ENCODE measurements at places on chromosomes 13 and 19.

DNA sequence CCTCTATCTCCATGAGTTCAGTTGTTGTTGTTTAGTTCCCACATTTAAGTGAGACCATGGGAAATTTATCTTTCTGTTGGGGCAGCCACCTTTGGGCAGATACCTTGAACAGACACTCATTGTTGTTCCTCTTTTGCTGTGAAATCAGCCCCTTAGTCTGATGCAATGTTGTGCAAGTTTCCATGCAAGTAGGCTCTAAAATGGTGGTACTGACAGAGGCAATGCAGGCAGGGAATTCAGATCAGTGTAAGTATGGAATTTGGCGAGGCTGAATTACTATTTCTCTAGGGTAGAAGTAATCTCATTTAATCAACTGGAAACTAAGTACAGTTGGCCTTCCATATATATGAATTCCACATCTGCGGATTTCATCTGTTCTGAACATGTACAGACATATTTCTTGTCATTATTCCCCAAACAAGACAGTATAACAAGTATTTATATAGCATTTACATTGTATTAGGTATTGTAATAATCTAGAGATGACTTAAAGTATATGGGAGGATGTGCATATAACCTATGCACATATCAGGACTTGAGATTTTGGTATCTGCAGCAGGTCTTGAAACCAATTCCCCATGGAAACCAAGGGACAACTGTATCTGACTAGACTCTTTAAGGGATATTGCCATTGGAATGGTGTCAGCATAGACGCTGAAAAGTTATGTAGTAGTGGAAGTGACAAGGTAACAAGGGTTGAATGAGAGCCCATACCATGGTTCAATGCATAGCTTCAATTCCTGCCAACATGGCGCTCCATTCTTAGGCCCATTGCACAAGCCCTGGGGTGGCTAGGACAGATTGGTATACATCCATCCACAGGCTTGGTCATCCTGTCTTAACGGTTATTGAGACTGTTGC lies 281.5 kb upstream of the HTR2A start:
- no peak for DNase-seq

DNA sequence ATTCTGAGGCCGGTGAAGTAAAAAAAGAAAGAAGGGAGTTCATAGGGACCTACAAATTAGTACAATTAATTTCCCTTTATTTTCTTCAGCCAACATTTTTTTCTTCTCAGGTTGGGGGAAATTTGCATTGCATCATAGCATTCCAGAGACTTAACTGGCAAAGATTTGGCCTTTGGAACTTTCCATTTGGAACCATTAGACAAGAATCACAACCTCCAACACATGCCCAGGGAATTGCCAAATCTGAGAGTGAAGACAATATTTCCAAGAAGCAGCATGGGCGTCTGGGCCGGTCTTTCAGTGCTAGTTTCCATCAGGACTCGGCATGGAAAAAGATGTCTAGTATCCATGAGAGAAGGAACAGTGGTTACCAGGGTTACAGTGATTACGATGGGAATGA lies 6.4 kb upstream of the ERCC5 start:
- DNase-seq, result no peak

DNA sequence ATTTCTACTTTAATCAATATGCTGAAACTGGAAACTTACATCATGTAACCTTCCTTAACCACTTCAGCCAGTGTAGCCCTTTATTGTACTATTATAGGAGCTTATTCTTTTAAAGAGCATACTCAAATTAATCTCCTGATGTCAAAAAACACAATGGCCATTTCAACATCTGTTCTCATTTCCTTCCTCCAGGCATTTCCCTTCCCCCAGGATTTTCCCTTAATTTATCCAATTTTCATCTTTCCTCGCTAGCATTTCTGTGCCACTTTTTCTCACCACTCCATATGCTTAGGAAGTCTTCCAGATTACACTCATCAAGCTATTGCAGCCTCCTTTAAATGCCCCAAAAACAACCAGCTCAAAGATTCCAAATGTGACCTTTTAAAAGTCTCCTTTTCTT lies 265.0 kb downstream of the PCDH9 start:
- no peak for DNase-seq

DNA sequence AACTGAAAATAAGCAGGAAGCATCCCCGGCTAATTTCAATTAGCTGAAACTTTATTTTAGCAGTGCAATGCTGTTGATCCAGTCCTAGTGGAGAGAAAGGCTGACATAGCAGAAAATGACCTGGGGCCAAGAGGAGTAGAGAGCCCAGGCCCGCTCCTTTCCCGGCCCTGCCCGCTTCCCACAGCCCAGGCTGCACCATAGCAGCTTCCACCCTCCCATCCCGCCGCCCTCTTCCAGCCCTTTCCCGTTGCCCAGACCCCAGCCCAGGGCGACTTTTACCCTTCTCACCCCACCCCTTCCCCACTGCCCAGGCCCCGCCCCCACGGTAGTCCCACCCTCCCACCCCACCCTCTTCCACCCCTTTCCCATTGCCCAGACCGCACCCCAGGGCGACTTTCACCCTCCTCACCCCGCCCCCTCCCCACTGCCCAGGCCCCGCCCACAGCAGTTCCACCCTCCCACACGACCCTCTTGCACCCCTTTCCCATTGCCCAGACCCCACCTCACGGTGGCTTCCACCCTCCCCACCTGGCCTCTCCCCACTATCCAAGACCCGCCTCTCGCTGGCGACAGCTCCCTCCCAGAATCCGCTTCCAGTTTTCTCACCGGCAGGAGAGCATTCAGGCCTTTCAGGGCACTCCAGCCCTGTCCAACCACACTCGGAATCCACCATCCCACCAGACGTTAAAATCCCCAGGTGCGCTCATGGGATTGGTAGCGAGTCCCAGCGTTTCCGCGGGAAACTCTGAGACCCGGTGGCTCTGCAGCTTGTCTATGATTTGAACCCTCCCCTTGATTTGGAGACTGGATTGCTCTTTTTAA lies 8.3 kb downstream of the ZNF160 start:
- no peak for DNase-seq

GRCh38 chr13:43935878-43936277 lies 56.2 kb downstream of the LACC1 start:
- no peak for DNase-seq

- no peak for DNase-seq
Observed at GRCh38 chr13:51282322-51282721, 57.2 kb upstream of the SERPINE3 start.

- DNase-seq, result no peak
Observed at GRCh38 chr19:50837300-50837699, 3.9 kb upstream of the KLK15 start.

DNA sequence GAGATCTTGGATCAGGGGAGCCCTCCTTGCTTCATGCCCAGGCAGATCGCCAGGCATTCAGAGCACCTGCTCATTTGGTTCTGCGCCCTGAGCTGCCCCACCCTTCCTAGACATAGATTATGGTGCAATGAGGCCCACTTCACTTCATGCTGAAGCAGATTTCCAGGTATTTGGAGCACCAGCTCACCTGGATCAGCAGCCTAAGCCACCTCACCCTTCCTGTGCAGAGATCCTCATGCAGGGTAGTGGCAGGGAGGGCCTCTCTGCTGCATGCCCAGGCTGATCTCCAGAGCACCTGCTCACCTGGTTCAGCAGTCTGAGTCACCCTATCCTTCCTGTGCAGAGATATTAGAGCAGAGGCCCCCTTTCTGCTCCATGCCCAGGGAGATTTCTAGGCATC lies 1966.1 kb downstream of the PCDH9 start:
- no peak for DNase-seq

GRCh38 chr13:53015971-53016370 lies 12.6 kb upstream of the OLFM4 start:
- DNase-seq, result no peak

- no peak for DNase-seq
Observed at GRCh38 chr19:41925208-41926003, 2.8 kb downstream of the ERFL start.

DNA sequence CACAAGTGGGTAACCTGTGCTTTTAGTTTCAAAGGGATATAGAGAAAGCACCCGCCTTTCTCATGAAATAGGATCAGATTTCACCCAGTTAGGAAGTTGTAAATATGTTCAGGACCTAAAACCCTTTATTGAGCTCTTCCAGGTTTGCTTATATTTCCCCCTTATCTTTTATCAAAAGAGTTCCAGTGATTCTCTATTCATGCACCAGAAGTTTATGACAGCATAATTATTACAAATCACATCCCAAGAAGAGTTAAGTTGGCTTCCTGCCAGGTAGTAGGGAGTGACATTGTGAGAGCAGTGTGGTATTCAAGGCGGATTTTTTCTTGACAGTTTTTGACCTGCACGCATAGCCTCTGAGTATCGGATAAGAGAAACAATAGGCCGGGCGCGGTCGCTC lies 190.3 kb downstream of the STK24 start:
- no peak for DNase-seq

DNA sequence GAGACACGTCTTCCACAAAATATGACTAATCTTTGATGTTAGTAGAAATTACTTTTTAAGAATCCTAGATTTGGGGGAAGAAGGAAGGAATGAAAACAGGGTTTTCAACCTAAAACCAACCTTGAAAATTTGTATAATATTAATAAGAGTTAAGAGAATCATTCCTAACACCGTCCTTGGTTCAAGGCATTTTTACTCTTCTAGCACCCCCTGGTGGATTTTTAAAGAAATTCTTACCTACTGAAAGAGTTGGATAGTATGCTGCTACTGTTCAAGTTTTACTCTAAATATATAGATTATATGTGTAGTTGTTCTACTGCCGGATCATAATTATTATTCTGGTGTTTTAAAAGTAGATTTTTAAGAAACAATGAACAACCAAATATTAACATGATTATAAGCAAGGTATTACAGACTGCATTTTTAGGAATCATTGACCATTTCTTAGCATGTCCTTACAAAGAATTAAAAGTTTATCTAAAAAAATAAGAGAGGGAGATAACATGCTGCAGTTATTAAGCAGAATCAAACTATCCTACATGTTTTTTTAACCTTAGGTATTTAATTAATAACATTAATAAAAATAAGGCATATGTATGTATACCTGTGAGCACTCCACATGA lies 7.4 kb upstream of the SLITRK6 start:
- peak; percentile 74 for DNase-seq

- DNase-seq, result peak; percentile 80
Observed at GRCh38 chr19:48660852-48661710, 11.7 kb downstream of the NTN5 start.

- no peak for DNase-seq
Observed at GRCh38 chr13:40391788-40392187, 274.7 kb downstream of the FOXO1 start.

- no peak for DNase-seq
Observed at GRCh38 chr13:60758637-60759036, 361.6 kb downstream of the TDRD3 start.

GRCh38 chr13:63501702-63502101 lies 2086.1 kb upstream of the PCDH20 start:
- DNase-seq, result no peak

DNA sequence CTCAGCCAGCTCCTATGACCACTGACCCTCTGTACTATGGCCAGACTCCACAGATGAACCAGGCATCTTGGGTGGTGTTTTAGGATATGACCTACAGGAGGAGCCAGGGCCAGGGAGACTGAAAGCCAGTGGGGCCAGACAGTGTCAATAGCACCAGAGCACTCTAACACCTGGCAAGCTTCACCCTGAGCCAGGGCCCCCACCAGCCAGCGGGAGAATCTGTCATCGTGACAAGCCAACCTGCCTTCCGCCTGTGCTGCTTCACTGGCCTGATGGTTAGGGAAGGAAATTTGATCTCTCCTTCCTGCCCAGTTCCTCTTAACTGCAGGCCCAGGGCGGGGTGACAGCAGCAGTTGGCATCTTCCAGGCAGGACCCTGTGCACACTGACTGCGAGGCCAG lies 222.4 kb downstream of the UQCRFS1 start:
- DNase-seq, result no peak

DNA sequence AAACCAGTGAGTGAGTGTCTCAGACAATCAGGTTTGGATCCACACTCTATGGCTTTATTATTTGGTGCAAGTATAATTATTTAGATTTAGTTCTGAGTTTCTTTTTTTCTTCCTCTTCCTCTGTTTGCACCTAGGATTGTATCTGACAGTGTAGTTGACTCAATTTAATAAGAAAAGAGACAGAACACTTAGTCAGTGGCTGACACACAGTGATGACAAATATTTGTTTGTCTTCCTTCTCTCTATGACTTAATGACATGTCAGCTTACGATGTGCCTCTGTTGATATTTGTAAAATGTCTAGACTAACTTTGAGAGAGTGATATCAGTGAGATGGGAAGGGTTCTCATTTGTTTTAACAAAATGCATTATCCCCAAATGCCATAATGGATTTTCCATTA lies 129.5 kb upstream of the SLC10A2 start:
- no peak for DNase-seq

GRCh38 chr13:27971236-27971645 lies 2.1 kb upstream of the CDX2 start:
- DNase-seq, result no peak

DNA sequence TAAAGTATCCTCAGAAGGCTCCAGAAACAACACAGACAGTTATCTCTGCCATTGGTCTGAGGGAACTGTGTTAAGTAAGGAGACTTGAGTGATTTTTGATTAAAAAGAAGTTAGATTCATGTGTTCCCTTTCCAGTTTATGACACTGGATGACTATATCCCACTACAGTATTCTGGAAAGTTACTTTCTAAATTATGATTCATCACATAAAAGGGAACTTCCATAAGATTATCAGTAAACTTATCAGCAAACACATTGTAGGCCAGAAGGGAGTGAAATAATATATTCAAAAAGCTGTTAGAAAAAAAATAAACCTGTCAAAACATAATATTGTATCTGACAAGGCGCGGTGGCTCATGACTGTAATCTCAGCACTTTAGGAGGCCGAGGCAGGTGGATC lies 700.0 kb downstream of the SLITRK6 start:
- DNase-seq, result no peak

DNA sequence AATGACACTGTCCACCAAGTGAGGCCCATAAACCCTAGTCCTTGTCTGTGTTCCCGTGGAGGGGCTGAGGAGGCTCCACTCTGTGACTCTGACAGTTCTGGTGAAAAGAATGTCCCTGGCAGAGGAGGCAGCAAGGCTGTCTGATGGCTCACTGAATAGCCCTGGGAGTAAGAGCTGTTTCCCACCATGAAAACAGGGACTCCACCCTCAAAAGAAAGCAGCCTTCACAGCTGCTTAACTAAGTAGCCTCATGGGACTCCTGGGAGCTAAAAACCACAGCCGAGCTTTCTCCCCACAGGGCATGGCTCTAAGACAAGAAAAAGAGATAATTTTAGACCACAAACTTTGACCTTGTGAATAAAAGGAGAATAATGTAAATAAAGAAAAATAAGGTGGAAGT lies 135.1 kb upstream of the FRY start:
- DNase-seq, result no peak

DNA sequence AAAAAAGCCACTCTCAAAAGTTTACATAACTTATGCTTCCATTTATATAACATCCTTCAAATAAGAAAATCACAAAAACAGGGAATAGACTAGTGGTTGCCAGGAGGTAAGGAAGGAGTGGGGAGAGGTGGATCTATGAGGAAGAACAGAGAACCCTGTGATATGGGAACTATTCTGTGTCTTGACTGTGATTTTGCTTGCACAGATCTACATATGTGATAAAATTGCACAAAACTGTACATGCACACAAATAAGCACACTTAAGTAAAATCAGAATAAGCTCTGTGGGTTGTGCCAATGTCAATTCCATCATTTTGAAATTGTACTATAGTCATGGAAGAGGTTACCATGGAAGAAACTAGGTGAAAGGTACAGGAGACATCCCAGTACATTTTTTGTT lies 121.6 kb upstream of the SGCG start:
- no peak for DNase-seq

Measured in NCI-H1092 (cell line).